ENCODE measurements at places on chromosomes 6 and 20.

- H3K36me3 ChIP-seq: no peaks in the 10 kb centered on the region
- H3K27me3 ChIP-seq: peaks cover 61% of the 10 kb centered on the region
- H3K4me1 ChIP-seq: peaks cover 13% of the 10 kb centered on the region
- H3K27ac ChIP-seq: no peak overlapping the region
- no peak for DNase-seq
- peak overlapping the region; percentile 19 for H3K4me3 ChIP-seq
Observed at GRCh38 chr20:32052778-32053362, 828 bp downstream of the HCK start.

GRCh38 chr20:48339986-48340882 lies 487.6 kb downstream of the PREX1 start:
- H3K27me3 ChIP-seq: peaks cover 29% of the 10 kb centered on the region
- DNase-seq: no peak
- no peak overlapping the region for H3K4me3 ChIP-seq
- no peaks in the 10 kb centered on the region for H3K4me1 ChIP-seq
- H3K36me3 ChIP-seq: no peaks in the 10 kb centered on the region
- no peak overlapping the region for H3K27ac ChIP-seq

DNA sequence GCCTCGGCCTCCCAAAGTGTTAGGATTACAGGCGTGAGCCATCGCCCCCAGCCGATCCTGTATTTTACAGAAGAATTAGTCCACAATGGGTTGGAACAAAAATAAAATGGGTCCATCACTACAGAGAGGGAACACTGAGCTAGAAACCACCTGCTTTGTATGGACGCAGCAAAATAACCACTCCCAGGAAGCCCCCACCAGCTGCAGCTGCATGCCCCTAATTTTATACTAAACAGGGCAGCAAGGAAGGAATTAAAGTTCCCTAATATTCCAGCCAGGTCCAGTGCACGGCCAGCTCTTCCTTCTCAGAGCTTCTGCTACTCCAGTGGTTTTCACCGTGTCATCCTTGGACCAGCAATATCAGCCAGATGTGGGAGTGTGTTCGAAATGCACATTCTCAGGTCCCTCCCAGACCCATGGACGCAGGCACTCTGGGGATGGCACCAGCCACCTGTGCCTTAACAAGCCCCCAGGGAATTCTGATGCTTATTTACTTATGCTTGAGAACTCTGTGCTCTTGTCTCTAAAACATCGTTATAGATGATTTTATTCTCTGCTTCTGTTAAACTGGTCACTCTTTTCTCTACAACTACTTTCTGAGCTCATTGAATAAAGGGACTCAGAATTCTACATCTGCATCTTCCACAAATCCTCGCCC lies 189.5 kb upstream of the SLC24A3 start:
- H3K4me1 ChIP-seq: no peaks in the 10 kb centered on the region
- no peak for DNase-seq
- H3K4me3 ChIP-seq: no peak overlapping the region
- no peak overlapping the region for H3K27ac ChIP-seq
- no peaks in the 10 kb centered on the region for H3K36me3 ChIP-seq

- H3K4me1 ChIP-seq: no peaks in the 10 kb centered on the region
- no peak overlapping the region for H3K4me3 ChIP-seq
- H3K36me3 ChIP-seq: peaks cover 3% of the 10 kb centered on the region
- H3K27ac ChIP-seq: no peak overlapping the region
Observed at GRCh38 chr6:144834426-144835038, 549.4 kb downstream of the UTRN start.

DNA sequence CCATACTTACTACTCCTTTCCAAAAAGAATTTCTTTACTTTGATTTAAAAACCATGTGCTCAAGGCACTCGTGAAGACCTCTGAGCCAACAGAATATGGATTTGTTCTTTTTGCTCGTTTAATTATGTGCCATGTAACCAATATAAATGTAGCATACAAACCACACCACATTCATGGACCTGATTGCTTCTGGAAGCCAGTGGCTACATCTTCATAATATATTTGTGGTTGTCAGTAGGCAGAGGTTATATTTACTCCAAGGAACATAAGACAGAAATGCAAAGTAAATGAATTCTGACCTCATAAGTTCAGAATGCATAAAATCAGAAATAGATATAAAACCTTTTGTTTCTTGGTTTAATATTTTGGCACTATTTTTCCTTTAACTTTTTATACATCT lies 373.0 kb downstream of the HDGFL1 start:
- no peaks in the 10 kb centered on the region for H3K36me3 ChIP-seq
- no peak overlapping the region for H3K27ac ChIP-seq
- DNase-seq: no peak
- H3K27me3 ChIP-seq: peaks cover 4% of the 10 kb centered on the region
- no peak overlapping the region for H3K4me3 ChIP-seq

- no peak overlapping the region for H3K4me3 ChIP-seq
- no peak overlapping the region for H3K27ac ChIP-seq
- H3K36me3 ChIP-seq: peaks cover 56% of the 10 kb centered on the region
- no peak for DNase-seq
- peaks cover 56% of the 10 kb centered on the region for H3K4me1 ChIP-seq
Observed at GRCh38 chr6:75273009-75273408, 11.6 kb downstream of the TMEM30A start.

DNA sequence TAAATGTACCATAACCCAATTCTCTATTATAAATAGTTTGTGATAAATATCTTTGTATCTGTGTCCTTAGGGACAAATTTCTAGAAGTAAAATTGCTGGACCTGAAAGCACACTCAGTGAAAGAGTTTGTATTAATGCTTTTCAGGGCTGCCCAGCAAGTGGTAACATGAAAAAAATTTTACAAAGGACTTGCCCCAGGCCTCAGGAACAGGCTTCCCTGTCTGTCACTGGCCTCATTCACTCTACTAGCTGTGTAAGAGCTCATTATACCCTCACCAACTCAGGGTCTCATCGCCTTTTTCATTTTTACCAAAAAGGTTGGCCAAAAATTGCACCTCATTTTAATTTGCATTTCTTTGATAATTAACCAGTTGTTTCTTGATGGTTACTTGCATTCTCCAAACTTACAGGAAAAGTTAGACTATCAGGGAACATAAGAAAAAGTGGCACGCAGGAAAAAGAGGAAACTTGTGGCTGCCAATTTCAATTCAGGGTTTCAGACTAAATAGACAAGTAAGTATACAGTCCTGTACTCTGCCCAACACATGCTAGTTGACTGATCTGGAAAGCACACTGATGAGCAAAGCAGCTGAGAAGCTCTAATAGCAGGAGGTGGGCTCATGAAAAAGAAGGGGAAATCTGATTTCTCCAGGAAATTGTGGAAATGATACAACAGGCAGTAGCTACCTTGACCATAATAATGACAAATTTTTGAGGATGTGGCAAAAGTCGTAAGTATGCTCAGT lies 161.5 kb downstream of the KIF6 start:
- peaks cover 7% of the 10 kb centered on the region for H3K27me3 ChIP-seq
- H3K27ac ChIP-seq: no peak overlapping the region
- no peak for DNase-seq
- H3K36me3 ChIP-seq: no peaks in the 10 kb centered on the region
- no peaks in the 10 kb centered on the region for H3K4me1 ChIP-seq

DNA sequence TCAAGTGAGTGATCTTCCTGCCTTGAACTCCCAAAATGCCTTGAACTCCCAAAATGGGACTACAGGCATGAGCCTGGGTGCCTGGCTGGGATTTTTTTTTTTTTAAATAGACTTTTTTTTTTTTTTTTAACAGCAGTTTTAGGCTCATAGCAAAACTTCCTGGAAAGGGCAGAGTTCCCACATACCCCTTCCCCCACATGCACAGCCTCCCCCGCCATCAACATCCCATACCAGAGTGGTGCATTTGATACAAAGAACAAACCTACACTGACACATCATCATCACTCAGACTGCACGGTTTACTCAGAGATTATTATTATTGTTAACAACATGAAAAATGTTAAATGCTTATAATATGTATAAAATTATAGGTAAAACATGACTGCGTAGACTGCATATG lies 26.0 kb downstream of the UQCC1 start:
- no peaks in the 10 kb centered on the region for H3K27me3 ChIP-seq
- H3K36me3 ChIP-seq: peaks cover 21% of the 10 kb centered on the region
- H3K4me3 ChIP-seq: no peak overlapping the region
- DNase-seq: no peak
- peaks cover 8% of the 10 kb centered on the region for H3K4me1 ChIP-seq
- no peak overlapping the region for H3K27ac ChIP-seq

- H3K36me3 ChIP-seq: peaks cover 18% of the 10 kb centered on the region
- no peaks in the 10 kb centered on the region for H3K27me3 ChIP-seq
- H3K4me3 ChIP-seq: no peak overlapping the region
- DNase-seq: no peak
Observed at GRCh38 chr6:161082215-161082614, 90.6 kb downstream of the MAP3K4 start.

- H3K27ac ChIP-seq: no peak overlapping the region
- DNase-seq: no peak
- peaks cover 21% of the 10 kb centered on the region for H3K27me3 ChIP-seq
- H3K36me3 ChIP-seq: no peaks in the 10 kb centered on the region
- H3K4me1 ChIP-seq: peaks cover 9% of the 10 kb centered on the region
- no peak overlapping the region for H3K4me3 ChIP-seq
Observed at GRCh38 chr20:64055893-64056638, 6.6 kb upstream of the SOX18 start.

DNA sequence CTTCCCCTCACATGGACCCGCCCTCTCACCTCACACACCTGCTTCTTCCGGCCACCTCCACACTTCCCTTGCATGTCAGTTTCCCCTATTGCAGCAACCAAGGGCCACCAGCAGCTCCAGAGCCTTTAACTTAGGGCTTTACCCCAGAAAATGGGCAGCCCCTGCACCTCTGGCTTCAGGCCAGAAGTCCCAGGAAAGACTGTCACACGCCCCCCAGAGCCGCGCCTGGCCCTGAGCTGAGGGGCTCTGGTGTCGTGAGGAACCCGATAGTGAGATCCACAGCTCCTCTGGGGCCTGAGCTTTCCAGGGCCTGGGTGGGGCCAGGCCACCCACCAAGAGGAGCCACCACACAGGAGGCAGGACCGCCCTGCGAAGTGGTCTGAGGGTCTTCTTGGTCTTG lies 182.4 kb downstream of the DLL1 start:
- DNase-seq: no peak
- no peaks in the 10 kb centered on the region for H3K27me3 ChIP-seq
- no peak overlapping the region for H3K4me3 ChIP-seq
- no peaks in the 10 kb centered on the region for H3K4me1 ChIP-seq
- H3K36me3 ChIP-seq: no peaks in the 10 kb centered on the region
- H3K27ac ChIP-seq: no peak overlapping the region

GRCh38 chr6:63553208-63553607 lies 19.1 kb upstream of the LOC128125822 start:
- peaks cover 3% of the 10 kb centered on the region for H3K27me3 ChIP-seq
- no peak overlapping the region for H3K27ac ChIP-seq
- no peak for DNase-seq
- no peaks in the 10 kb centered on the region for H3K36me3 ChIP-seq
- no peak overlapping the region for H3K4me3 ChIP-seq

DNA sequence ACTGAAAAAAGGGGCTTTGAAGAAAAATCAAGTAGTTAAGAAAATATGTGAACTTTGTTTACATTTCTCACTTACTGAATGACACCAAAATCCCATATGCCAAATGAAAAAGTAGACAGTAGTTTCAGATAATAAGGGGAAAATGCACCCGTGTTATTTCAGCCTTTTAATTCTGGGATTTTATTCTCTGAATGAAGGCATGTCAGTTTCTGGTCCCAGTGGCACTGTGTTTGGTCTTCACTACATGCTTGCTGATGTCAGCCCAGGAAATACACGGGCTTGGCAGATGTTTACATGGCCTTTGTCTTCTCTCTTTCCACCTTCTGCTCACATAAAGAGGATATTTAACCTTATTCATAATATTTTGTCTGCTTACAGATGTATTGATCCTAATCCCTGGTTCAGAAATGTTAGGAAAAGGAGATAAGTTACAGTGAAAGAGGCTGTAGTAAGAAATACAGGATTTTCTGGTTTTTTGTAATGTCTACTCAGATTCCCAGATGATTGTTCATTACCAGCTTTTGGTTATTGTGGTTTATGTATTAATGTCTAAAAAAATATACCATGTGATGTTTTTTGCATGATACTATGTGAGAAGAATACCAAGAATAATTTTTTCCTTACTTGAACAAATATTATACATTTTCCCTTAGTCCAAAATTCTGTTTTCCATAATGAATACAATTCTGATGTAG lies 27.7 kb downstream of the DSE start:
- H3K27me3 ChIP-seq: no peaks in the 10 kb centered on the region
- no peak overlapping the region for H3K4me3 ChIP-seq
- H3K27ac ChIP-seq: no peak overlapping the region

GRCh38 chr6:146498309-146498708 lies 45.3 kb upstream of the RAB32 start:
- H3K4me3 ChIP-seq: no peak overlapping the region
- DNase-seq: no peak
- no peaks in the 10 kb centered on the region for H3K36me3 ChIP-seq
- H3K27ac ChIP-seq: no peak overlapping the region
- no peaks in the 10 kb centered on the region for H3K4me1 ChIP-seq

DNA sequence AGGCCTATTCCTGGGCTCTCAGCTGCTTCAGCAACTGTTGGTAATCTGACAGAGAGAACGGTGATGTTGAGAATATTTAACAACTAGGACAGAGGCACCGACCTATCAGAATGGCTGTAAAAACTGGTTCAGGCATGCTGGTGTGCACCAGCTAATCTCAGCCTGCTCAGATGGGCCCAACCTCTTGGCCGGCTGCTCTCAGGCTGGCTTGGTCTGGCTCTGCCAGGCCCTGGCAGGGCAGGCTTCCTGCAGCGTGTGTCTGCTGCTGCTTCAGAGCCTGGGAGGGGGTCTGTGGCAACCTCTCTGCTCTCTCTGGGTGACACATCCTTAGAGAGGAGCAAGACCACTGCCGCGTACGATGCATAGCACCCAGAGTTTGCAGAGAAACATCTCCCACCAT lies 4.8 kb downstream of the SLC2A12 start:
- H3K36me3 ChIP-seq: peaks cover 4% of the 10 kb centered on the region
- no peak for DNase-seq
- no peak overlapping the region for H3K27ac ChIP-seq
- no peak overlapping the region for H3K4me3 ChIP-seq
- peaks cover 12% of the 10 kb centered on the region for H3K27me3 ChIP-seq

- H3K36me3 ChIP-seq: no peaks in the 10 kb centered on the region
- no peak for DNase-seq
- H3K27ac ChIP-seq: no peak overlapping the region
- peaks cover 4% of the 10 kb centered on the region for H3K27me3 ChIP-seq
Observed at GRCh38 chr6:12483712-12484111, 193.6 kb downstream of the EDN1 start.

DNA sequence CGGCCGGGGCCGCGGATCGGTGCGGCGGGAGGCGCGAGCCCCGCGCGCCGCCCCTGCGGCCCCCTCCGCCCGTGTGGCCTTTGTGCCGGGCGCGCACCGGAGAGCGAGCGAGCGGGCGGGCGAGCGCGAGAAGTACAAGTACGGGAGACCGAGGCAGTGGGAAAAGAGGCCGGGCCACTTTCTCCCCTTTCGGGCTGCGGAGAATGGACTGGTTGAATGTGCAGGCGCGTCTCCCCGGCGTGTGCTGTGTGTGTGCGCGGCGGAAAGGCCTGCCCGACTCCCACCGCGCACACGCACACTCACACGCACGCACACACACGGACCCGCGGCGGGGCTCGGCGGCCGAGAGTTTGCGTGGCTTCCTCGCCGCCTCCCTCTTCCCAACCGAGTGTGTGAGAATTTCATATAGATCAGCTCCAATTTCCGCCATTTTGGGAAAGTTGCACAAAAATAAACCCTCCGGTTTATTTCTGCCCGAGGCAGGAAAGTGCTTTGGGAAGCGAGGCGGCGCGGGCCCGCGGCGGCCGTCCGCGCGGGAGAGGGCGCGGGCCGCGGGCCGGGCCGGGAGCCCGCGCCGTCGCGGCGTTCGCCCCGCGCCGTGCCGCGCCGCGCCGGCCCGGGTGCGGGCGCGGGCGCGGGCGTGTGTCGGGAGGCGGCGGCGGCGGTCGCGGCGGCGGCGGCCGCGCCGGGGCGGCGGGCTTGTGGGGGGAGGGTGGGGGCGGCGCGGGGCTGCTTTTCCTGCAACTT lies 1.1 kb downstream of the L3MBTL3 start:
- peaks cover 39% of the 10 kb centered on the region for H3K4me1 ChIP-seq
- peak overlapping the region; percentile 85 for H3K4me3 ChIP-seq

Data from activated naive CD8-positive, alpha-beta T cell treated with anti-CD3 and anti-CD28 coated beads for 36 hours (primary cell).